ENCODE measurements at places on chromosomes 11 and 22.

DNA sequence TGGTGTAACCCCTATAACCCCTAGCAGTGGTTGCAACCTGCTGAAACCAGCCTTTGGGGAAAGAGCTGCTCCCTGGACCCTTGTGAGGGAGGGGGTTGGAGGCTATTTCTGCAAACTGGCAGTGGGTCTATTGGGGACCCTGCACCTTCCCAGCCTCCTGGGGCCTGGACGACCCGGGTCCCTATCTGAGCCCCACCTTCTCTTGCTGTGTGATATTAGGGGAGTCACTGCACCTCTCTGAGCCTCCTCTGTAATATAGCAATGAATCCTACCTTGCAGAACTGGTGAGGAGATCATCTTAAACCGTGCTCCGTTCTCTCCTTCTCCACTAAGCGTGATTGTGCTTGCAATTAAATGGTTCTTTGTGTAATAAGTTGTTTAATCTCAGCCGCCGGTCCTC lies 24.0 kb upstream of the MPPED1 start:
- no peak for DNase-seq

GRCh38 chr11:47848700-47849155 lies 578 bp upstream of the NUP160 start:
- no peak for DNase-seq

- DNase-seq: no peak
These were observed 27.3 kb upstream of the L3MBTL2 start for GRCh38 chr22:41177622-41178424.

DNA sequence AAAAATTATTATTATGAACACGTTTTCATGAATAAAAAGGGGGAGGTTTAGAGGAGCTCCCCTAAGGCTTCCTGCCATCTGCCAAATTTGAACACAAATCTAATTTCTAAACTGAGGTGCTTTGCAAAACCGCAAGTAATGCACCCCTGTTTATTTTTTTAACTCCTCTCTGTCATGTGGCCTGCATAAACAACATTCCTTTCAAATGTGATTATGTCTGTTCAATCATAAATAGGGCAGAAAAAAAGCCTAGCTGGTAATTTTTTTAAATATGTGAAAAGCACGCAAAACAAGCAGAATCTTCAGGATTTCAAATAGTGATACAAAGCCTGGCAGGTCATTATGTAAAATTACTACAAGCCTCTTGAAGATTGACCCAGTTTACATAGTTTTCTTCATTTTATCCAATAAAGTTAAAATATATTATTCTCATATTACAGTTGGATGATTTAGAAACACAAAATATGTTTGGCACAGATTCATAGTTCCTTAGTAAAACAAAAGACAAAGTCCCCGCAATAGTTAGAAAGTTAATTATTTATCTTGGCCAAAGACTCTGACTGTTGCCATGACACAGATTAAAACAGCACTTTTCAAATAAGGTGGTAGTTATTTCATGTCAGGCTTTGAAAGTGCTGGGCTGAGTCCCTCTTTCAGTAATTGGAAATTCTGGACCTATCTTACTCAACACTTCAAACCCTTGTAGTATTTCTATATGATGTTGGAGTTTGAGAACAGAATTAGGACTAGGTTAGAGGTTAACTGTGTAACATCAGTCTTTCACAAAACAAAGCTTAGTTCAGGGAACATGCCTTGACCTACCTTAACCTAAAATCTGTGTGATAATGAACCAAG lies 200.3 kb upstream of the MPPED2 start:
- DNase-seq: no peak

GRCh38 chr11:13207665-13208594 lies 69.7 kb upstream of the BMAL1 start:
- no peak for DNase-seq

DNA sequence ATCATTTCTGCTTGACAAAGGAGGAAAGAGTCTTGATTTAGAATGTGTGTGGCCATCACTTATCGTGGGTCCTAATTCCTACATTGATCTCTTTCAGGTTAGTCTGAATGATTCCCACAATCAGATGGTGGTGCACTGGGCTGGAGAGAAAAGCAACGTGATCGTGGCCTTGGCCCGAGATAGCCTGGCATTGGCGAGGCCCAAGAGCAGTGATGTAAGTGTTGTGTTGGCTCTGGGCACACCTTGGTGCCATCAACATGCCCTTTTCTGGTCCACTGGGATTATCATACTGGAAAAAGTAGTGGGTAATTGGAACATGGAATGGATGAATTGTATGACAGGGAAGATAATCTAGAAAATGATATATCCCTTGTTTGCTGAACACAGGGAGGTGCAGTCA lies 17.1 kb upstream of the SORL1-AS1 start:
- no peak for DNase-seq

GRCh38 chr11:118592616-118593367 lies 14.6 kb upstream of the PHLDB1 start:
- DNase-seq: no peak

DNA sequence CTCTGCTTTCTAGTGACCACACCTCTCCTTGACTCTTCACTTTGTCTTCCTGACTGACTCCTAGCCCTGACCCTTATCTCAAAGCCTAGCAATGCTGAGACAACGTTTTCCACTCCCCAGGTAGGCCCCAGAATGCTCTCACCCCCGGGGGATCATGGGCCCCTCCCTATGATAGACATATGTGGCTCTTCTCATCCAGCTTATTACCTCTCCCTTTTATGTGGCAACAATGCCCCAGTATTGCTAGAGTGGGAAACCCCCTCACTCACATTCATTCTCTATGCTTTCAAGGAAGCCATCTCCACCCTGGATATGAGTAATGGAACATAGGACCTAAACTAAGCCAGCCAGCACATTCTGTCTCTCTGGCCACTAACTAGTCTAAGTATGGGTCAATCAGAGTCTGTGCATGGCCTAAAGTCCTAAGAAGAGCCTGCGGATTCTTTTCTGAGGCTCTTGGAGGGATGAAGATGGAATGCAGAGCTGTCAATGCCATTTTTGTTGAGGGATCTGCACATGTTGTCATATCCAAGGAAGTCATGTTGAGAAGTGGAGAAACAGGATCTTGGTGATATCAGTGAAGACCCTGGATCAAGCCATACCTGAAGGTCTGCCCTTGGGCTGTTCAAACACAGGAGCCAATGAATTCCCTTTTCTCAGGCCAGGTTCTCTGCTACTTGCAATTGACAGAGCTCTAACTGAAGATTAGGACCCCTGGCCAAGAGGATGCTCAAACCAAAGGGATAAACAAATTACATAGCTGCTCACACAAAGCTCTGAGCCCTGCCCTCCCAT lies 79.8 kb upstream of the GRK3 start:
- no peak for DNase-seq

DNA sequence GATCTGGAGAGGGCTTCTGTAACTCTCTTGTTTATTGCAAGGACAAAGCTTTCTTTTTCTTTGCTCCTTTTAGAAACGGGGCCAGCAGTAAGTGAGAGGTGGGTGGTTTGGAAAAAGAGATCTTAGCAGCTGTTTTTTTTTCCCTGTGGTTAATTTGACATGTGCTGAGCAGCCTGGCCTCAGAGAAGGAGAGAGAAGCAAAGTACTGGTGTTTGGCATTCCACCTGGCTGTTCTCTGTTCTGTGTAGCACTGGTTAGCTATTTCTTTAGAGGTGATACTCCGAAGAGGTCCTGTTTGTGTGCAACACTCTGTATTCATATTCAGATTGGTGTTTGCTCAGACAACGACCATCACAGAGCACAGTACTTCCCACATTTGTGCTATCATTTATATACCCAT lies 80.8 kb upstream of the SORL1-AS1 start:
- no peak for DNase-seq

- DNase-seq: no peak
These were observed 6.9 kb upstream of the PHRF1 start for GRCh38 chr11:569158-569885.

- no peak for DNase-seq
These were observed 27.7 kb downstream of the OR6Q1 start for GRCh38 chr11:58058276-58059006.

DNA sequence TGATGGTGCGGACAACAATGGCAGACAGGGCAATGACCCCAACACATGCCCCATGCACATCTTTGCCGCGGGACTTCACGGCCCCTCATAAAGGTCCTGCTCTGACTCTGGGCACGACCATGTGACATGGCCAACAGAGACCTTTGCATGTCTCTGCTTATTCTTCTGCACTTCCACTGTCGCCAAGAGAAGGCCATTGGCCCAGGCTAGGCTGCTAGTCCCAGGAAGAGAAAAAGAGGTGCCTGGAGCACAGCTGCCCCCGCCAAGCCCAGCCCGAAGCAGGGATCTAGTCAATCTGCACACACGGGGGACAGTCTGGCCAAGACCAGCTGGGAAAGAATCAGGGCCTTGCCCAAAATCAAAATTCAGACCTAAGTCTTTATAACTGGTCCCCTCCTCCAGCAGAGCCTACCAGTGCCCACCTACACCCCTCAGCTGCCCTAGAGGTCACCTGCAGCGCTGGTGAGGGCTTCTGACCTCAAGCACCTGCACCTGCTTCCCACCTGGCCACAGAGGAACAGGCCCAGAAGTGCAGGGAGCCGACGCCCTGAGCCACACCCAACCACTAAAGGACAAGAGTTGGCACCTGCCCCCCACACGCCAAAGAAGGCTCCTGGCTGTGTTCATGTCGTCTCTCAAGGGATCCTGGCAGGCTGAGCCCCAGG lies 8.1 kb downstream of the SULT4A1 start:
- no peak for DNase-seq

DNA sequence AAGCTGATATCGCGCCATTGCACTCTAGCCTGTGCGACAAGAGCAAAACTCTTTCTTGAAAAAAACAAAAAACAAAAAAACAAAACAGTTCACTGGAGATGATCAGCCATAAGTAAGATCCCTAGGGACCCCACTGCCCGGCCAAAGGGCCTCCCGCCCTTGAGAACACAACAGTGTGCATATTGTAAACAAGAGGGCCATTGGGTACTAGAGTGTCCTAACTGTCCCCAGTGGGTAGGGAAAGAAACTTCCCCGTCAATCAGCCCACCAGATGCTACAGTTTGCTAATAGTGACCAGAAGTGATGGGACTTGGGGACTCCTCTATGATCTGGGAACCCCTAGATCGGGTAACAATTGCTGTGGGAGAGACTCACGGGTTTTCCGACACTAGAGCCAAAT lies 3.7 kb upstream of the ACY3 start:
- no peak for DNase-seq

DNA sequence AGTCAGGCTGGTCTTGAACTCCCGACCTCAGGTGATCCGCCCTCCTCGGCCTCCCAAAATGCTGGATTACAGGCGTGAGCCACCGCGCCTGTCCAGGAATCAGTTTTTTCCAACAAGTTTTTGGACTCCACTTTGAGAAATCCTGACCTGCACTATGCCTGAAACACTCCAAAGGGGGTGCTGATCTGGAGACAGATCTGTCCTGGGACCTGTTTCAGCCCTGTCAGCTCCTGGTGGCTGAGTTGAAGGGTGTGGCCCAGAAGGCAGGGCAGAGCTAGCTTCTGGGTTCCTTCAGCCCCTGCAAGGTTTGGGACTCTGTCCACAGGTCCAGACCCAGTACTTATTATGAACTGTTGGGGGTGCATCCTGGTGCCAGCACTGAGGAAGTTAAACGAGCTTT lies 1.2 kb downstream of the DNAJC4 start:
- no peak for DNase-seq

DNA sequence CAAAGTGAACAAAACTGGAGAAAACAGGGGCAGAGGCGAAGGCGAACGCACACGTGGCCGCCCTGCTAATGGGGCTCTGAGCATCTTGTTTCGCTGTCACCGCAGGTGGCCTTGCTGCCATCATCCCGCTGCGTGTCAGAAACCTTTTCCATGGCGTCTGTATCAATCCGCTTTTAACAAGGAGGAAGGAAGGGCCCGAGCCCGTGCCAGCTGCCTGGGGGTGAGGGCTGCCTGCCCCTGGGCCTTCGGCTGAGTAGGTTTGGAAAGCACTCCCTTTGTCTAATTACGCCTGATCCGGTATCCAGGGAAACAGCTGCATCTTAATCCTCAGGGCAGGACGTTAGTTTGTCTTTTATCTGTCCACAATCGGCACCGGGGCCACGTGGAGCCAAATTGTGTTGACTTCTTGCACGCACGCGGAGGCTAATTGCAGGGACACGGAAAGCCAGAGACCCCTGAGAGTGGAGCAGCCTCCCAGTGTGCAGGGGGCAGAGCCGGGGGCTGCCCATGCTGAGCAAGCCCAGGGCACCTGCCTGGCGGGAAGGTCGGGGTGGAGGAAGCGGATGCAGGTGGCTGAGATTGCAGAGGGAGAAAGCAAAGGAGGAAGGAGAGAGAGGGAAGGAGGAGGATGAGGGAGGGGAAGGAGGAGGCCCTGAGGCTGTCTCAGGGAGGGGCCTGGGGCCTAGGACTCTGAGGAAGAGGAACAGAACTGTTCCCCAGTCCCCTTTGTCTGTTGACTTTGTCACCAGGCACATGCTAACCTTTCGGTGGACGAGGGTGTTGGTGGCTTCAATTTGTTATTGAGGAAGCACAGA lies 19.2 kb upstream of the TH start:
- no peak for DNase-seq

- DNase-seq: no peak
These were observed 15.2 kb upstream of the OR52K2 start for GRCh38 chr11:4433856-4434255.

GRCh38 chr11:35009191-35009943 lies 92.9 kb downstream of the PDHX start:
- DNase-seq: no peak

DNA sequence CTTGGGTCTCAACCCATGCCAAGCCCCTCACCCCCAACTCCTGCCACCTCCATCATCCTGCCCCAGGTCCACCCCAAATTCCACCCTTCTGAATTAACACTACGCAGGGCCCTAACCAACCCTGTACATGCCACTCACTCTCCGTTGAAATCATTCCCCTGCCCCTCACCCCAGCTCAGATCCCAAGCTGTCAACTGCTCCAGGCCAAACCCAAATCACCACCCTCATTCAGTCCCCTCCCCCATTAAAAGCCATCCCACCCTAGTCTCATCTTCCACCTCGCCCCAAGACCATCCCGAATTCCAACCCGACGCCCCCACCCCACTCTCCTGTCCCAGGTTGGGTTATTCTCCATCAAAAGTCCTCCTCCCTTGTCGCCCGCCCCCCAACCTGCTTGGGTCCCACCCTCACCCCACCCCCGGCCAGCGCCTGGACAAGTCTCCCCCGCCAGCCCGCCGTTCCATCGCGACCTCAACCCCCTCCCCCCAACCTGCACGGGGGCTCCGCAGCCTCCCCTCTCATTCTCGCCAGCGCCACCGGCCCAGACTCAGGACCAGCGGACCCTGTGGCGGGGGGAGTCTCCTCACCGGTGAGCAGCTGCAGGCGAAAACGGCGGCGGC lies 466 bp downstream of the FAM168A start:
- DNase-seq: no peak

- no peak for DNase-seq
These were observed 12.4 kb downstream of the ADM start for GRCh38 chr11:10317151-10317755.

Measured in stimulated activated CD8-positive, alpha-beta memory T cell treated with anti-CD3 and anti-CD28 coated beads, Interleukin-2, amount 100 ng/mL, for 48 hours (primary cell).